Stimulated activated CD4-positive, alpha-beta T cell treated with anti-CD3 and anti-CD28 coated beads, TNF-alpha, amount 100 ng/mL, for 1 hour (primary cell): ENCODE measurements at places on chromosomes 1 and 21.

GRCh38 chr1:22291494-22291893 is 148.6 kb upstream of the WNT4 start:
- no peak for DNase-seq

DNA sequence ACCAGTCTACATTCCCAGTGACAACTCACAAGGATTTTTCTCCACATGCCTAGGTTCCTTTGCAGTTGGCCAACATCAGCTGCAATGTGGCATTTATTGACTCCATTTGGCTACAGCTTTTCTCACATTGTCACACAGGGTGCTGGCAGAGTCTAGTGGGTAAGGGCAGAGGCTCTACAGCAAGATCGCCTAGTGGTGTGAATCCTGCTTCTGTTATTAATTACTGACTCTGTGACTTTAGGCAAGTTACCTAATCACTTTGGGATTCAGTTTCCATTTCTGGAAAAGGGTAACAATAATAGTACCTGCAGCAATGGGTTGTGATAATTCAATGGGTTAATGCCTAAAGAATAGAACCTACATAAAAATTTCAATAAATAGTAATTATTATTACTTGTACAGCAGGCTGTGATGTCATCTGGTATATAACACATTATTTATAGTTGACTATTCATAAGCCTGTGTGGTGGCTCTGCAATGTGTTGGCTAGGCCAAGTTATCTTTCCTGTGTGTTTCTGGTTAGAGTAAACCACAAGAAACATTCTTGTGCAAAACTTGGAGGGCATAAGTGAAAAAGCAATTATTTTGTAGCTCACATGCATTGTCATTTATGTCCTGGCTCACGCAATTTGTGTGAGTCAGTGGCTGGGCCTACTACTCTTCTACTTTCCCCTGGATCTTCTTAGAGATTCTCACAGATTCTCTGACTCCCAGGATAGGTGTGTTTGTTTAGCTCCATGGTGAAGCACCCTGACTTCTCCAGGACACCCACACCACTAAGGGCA is 59.5 kb downstream of the PTGS2 start:
- DNase-seq: no peak

DNA sequence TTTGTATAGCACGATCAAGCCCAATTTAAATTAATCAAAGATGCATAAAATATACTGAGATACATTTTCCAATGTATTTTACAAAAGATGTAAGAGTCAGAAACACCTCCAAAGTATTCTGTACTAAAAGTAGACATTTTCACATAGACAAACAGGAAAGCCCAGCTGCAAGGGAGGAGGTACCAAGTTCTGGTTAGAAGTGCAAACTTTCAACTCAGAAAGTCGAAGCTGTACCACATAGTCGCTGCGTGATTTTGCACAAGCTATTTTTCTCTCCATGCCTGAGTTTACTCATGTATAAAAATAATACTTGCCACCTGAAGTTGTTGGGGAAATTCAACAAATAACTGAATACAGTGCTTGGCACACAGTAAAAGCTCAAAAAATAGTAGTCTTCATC is 5.6 kb upstream of the HNRNPU start:
- DNase-seq: no peak

DNA sequence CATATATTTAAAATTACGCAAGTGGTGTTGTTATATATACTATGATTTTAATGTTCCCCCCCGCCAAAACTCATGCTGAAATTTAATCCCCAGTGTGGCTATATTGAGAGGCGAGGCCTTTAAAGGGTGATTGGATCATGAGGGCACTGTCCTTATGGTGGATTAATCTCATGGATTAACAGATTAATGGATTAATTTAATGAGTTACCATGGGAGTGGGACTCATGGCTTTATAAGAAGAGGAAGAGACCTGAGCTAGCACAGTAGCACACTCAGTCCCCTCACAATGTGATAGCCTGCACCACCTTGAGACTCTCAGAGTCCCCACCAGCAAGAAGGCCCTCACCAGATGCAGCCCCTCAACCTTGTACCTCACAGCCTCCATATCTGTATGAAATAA is 34.8 kb downstream of the C1orf198 start:
- DNase-seq: no peak

- no peak for DNase-seq
Measured at GRCh38 chr1:168053681-168054080, 83.0 kb downstream of the GPR161 start.

DNA sequence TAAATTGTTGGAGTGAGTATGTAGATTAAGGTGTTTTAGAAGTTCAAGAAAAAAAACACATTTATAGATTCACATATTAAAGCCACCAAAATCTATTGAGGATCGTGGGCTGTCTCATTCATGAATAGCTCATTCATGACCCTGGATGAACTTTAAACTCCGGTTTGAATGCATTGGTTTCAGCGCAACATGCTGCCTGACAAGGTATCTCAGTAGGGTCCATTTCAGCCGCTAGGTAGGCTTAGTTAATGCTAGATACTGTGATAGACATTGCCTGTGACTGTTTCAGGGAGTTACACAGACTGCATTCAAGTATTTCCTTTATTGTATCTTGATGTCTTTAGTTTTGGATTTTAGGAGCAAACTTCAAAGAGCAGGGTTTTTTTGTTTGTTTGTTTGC is 140.5 kb upstream of the POGK start:
- no peak for DNase-seq

- DNase-seq: no peak
Measured at GRCh38 chr1:12616709-12617373, 1.2 kb downstream of the DHRS3 start.

- DNase-seq: no peak
Measured at GRCh38 chr1:240031009-240031408, 60.7 kb upstream of the FMN2 start.

DNA sequence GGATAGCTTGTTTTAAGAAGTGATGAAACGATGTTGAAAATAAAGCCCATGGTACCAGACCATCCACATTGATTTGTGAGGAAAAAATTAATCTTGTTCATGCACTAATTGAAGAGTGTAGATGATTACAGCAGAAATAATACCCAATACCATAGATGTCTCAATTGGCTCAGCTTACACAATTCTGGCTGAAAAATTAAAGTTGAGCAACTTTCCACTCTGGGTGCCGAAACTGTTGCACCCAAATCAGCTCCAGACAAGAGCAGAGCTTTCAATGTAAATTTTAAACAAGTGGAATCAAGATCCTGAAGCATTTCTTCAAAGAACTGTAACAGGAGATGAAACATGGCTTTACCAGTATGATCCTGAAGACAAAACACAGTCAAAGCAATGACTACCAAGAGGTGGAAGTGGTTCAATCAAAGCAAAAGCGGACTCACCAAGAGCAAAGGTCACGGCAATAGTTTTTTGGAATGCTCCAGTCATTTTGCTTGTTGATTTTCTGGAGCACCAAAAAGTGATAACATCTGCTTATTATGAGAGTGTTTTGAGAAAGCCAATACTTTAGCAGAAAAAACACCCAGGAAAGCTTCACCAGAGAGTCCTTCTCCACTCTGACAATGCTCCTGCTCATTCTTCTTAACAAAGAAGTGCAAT is 16.1 kb upstream of the KCNA3 start:
- no peak for DNase-seq

GRCh38 chr1:160032165-160032820 is 503 bp upstream of the PIGM start:
- DNase-seq: no peak

DNA sequence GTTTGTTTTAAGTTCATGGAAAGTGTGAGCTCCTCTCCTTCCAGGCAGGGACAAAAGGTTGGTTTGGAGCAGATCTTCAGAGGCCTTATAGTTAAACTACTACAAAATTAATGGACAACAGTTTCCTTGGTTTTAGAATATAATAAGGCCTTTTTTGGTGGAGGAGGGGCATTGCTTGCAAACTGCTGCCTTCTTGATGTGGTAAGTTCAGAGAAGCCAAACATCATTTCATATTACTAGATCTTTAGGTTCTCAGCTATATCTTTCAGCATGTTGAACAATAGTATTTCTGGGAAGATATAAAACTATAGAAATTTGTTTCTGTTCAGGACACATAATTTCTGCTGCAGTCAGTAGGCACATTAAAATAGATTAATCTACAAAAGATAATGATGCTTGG is 97.8 kb upstream of the B3GALT2 start:
- DNase-seq: no peak

- DNase-seq: no peak
Measured at GRCh38 chr1:241631674-241632073, 8.5 kb downstream of the CHML start.

DNA sequence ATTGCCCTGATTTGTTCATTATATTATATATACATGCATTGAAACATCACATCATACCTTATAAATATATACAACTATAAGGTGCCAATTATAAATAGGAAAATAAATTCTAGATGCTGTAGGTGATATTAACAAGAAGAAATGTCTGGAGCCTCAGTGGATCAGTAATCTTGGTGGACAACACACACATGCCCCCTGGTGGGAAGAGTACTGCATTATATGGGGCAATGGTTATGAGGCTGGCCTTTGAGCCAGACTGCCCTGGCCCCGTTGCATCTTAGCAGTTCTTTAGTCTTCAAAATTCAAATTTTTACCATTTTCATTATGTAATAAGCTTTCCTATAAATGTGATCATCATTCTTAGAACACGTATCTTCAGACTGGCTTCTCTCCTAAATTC is 335.0 kb upstream of the GREM2 start:
- no peak for DNase-seq

DNA sequence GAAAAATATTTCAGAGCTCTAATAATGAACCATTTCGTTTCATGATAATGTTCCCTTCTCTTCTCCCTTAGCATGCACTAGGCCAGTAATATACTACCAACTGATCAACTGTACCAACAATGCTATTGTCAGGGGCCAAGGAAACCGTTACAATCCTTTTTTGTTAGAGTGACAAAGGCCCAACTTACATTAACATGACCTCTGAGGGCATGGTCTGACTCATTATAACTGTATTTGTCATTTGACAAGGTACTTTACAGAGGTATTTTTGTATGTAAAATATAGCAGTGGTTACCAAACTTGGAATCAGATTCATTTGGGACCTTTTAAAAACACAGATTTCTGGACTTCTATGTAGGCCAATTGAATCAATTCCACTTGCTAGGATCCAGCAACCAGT is 102.6 kb upstream of the RRP15 start:
- no peak for DNase-seq

DNA sequence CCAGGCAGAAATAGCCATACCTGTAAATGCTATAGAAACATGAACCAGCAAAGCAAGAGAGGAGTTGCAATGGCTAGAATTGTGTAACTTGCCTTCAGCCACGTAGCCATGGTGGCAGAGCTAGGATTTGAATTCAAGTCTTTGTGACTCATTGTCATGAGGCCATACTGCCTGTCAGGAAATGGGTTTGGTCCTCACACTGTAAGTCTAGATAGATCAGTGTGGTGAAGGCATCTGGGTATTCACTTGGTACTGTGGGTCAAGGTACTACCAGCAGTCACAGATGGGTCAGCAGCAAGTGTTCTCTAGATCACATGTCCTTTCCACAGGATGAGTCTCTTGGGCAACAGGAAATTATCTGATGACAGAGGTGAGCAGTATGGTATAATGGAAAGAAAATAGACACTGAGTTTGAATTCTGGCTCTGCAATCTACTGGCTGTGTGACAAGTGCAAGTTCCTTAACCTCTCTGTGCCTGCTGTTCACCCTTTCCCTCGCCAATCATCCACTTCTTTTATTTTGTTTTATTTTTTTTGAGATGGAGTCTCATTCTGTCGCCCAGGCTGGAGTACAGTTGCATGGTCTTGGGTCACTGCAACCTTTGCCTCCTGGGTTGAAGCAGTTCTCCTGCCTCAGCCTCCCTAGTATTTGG is 36.9 kb downstream of the FGGY start:
- no peak for DNase-seq

- DNase-seq: no peak
Measured at GRCh38 chr1:154695985-154696384, 88.0 kb upstream of the ADAR start.

- DNase-seq: no peak
Measured at GRCh38 chr1:111923766-111924165, 65.7 kb downstream of the KCND3 start.

GRCh38 chr1:215076322-215076721 is 6.2 kb upstream of the KCNK2 start:
- no peak for DNase-seq
